ENCODE measurements at places on chromosomes 13 and 19.
A peak's percentile ranks its signal among the peaks of the same experiment; 100 is the strongest.

DNA sequence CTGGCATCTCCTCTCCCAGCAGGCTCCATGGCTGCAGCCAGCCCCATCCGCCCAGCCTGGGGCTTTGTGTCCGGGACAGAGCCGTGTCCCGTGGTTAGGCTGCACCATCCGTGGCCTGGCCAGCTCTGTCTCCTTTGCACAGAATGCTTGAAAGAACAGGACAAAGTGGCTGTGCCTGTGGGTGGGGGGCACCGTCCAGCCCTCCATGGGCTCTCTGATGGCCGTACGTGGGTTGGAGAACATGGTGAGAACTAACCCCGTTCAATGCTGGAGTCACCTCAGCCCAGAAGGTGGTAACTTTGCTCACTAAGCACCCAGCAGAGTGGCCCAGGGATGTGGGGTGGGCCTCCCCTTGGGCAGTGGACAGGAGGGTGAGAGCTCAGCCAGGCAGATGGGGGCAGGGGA is 2.8 kb downstream of the RPS15 start:
- DNase-seq = no peak

DNA sequence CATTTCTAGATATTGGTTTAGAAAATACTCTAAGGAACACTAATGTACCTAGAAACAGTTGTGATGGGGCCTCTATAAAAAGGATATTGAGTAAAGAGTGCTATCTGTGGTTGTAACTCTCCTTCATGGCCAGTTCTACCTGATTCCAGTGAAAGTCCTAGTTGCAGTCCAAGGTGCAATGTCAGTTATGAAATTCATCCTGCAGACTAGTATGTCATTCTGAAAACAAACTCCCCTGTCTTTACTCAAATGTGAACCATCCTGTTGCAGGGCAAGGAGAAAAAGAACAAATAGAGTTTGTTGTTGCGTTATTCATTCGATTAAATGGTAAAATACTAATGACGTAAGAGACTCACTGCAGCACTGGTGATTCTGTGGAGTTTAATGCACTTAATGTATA is 18.3 kb upstream of the N4BP2L1 start:
- DNase-seq = no peak

DNA sequence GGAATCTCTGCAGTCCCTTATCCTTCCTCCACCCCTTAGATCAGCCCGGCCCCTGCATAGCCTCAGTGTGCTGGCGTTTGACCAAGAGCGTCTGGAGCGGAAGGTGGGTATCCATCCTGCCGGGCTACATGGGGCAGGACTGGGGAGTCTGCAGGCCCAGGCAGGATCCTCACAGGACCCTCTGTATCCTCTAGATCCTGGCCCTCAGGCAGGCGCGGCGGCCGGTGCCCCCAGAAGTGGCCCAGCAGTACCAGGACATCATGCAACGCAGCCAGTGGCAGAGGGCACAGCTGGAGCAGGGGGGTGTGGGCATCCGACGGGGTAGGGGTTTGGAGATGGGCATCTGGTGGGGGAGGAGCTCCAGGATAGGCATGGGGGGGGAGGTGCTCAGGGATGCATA is 8.9 kb downstream of the PODNL1 start:
- no peak for DNase-seq

DNA sequence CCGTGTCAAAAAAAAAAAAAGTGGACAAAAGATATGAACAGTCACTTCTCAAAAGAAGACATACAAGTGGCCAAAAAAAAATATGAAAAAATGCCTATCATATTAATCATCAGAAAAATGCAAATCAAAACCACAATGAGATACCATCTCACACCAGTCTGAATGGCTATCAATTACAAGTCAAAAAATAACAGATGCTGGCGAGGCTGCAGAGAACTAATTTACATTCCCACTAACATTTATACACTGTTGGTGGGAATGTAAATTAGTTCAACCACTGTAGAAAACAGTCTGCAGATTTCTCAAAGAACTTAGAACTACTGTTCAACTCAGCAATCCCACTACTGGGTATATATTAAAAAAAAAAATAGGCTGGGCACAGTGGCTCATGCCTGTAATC is 26.5 kb upstream of the FOXO1 start:
- no peak for DNase-seq

DNA sequence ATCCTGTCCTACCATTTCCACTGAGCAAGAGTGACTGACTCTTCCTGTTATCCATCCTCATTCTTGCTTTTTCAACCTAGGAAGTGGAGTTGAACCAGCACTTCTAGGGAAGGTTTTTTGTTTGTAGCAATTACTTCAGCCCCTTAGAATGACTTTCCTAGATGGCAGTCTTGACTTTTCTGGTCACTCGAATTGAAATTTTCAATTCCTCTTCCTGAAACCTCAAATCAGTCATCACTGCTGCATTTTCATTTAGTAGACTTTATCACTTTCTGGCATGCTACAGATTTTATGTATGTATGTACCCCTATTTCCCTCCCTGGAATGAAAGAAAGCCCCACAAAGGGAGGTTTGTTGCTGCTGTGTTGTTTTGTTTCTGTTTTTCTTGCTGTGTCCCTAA is 915.9 kb downstream of the PCDH17 start:
- no peak for DNase-seq

DNA sequence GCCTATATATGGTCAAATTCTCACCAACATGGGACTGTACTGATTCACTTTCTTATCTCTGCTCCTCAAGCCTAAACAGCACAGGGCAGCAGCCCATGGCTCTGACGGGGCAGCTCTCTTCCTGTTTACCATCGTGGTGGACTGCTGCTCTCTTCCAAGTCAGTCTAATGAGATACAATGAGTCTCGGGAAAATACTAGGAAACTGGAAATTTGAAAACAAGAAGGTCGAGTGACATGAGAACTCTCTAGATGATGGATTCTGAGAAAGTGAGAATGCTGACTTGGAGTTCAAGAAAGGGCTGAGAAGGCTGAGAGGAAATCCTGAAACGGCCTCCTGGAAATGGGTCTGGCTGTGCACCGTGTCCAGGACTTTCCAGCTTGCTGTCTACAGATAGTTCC is 122.8 kb upstream of the ARGLU1 start:
- DNase-seq = no peak

DNA sequence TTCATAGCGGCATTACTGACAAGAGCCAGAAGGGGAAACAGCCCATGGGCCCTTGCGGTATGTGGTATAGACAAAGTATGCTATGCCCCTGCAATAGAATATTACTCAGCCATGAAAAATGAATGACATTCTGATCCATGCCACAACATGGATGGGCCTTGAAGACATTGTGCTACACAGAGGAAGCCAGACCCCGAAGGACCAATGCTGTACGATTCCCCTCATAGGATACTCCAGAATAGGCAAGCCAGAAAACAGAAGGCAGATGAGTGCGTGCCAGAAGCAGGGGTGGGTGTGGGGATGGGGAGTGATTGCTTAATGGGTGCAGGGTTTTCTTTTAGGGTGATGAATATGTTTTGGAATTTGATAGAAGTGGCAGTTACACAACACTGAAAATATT is 342.0 kb downstream of the TEX29 start:
- DNase-seq = no peak

DNA sequence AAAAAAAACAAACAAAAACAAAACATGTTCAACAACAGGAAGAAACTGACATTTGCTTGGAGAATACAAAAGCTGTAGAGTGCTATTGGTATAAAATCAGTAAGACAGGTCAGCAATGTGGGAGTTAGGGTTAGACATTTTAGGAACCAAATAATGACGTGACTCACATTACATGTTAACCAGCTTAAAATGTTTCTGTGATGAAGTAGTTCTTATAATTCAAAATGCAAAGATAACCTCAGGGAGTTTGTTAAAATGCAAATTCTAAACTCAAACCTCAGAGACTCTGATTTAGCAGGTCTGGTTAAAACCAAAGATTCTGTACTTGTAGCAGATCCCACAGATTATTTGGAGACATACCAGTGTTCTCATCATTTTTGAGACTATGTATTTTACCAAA is 549.4 kb upstream of the SLITRK1 start:
- DNase-seq = no peak

DNA sequence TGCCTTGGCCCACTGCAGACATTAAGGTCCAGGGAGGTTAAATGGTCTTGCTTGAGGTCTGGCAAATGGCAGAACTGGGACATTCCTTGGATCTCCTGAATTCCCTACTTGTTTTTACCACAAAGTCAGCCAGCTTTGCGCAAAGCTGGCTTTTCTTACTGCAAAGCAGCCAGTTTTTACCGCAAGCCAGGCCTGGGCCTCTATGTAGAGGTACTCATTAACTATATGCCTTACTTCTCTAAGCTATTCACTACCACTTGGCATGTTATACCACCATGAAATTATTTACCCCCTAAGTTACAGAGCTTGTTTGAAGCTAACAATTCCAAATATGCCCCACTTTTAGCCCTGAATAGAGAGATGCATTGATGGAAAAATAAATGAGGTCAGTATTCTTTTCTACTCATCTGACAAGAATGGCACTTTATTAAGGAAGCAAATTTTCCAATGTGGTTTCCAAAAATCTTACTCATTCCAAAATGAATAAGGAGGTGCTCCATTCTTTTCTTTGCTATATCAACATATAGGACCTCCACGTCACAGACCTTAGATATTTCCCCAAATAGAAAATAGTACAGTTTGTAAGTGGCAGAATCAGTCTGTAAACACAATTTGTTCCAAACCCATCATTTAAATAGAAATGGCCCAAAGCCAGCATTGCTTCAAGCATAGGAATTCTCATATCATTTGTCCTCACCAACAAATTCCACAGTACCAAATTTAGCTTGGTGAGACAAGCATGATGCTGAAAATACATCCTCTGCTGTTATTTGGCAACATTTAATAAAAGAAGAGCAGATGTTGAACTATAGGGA is 143.9 kb upstream of the TSC22D1 start:
- DNase-seq = peak; percentile 93

- no peak for DNase-seq
Measured at GRCh38 chr13:72651144-72651543, 76.3 kb downstream of the MZT1 start.

GRCh38 chr13:74683411-74683810 is 549.2 kb upstream of the KLF12 start:
- no peak for DNase-seq

DNA sequence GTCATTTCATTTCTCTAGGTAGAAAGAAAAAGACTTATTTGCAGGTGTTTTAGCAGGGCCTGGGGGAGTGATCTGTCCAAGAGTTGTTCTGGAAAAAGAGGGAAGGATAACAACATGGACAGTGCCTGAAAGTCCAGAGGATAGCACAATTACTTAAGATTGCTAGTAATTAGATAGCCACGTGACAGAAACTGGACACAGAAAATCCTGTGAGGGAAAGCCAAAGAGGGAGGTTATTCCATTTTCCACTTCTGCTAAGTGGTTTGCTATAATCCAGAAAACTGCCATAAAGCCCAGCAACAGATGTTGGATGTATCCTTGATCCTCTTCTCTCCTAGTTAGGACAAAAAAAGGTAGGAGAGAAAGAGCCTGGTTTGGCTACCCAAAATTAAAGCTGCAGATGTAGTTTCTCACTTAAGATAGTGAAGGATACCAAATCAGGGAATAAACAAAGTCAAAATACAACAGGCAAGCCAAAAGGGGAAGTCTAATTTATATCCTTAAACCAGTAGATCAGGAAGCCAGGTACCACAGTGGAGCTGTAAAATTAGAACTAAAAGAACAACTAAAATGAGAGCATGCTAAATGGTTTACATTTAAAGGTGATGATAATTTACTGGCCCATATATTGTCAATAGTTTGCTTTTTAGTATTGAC is 140.2 kb downstream of the VWA8 start:
- DNase-seq = no peak

GRCh38 chr19:12821761-12822160 is 12.6 kb downstream of the RTBDN start:
- no peak for DNase-seq

DNA sequence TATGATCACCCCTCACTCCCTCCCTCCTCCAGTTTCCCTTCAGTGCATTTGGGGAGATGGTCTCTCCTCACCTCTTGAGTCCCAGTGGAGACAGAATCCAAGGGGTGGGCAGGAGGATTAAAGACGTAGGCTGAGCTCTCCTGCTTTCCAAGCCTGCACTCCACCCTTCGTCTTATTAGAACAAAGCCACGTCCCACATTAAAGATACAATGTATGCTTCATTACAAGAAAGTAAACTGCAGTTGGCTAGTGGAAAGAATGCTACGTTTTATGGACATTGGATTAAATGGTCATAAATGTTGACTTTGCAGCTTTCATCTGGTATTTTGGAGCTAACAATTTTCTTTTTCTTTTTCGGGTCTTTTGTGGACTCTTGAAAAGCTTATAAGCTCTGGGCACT is 1.5 kb upstream of the KLK11 start:
- DNase-seq = no peak

DNA sequence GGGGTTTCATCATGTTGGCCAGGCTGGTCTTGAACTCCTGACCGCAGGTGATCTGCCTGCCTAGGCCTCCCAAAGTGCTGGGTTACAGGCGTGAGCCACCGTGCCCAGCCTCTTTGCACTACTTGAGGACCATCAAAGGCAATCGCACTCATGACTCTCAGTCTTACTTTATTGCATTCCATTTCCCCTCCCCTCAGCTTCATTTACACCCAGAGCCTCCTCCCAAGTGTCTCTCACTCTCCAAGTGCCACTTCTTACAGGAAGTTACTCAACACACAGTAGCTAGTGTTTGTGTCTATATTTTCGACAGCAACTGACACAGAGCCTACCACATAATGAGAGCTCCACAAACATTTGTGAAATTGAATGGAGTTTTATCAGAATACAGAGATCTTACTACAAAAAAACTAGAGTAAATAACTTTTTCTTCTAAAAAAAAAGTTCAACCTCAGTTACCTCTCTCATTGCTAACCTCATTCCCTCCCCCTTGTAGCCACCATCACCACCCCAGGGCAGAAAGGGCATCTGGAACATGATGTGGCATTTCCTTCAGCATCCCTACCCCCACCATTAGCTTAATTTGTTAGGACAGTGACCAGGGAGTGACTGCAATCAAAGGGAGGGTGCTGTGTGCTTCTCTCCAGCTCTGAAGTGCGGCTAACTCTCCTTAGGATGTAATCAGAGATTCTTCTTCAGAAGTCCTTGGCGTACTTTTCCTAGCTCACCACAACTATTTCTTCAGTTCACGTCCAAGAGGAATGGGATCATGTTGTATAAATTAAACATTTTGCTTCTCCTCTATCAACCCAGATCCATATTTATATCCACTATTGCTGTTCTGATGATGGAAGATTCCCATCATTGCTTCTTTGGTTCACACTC is 17.0 kb upstream of the RUBCNL start:
- DNase-seq = no peak

DNA sequence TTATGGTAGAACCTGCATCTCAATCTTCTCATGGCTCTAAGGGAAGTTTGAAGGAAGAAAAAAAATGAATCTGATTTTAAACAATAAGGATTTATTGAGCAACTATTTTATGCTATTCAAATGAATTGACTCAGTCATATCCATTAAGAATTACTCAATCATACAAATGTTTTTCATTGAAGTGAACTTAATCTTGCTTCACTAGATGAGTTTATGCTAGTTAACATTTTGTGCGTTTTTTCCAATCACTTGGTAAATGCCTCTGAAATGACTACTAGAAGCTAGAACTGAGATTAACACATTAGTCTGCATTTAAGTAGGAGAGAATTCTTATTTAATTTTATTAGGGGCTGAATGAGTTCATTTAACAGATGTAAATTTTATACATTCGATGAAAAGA is 25.2 kb downstream of the RXFP2 start:
- no peak for DNase-seq

- no peak for DNase-seq
Measured at GRCh38 chr19:53597023-53597422, 34.8 kb upstream of the DPRX start.

- DNase-seq = no peak
Measured at GRCh38 chr19:49222011-49222410, 64.4 kb downstream of the TRPM4 start.

- DNase-seq = no peak
Measured at GRCh38 chr19:23118400-23118799, 1.6 kb downstream of the ZNF730 start.

- no peak for DNase-seq
Measured at GRCh38 chr13:61608138-61608537, 192.5 kb upstream of the PCDH20 start.
